ENCODE measurements at places on chromosomes 12 and 14.

- DNase-seq = no peak
Observed at GRCh38 chr12:11677752-11678151, 28.3 kb downstream of the ETV6 start.

- no peak for DNase-seq
Observed at GRCh38 chr12:43169115-43169681, 382.8 kb downstream of the ADAMTS20 start.

GRCh38 chr12:47166365-47166764, 86.6 kb upstream of the AMIGO2 start:
- no peak for DNase-seq

GRCh38 chr12:17577405-17577804, 512.6 kb downstream of the RERGL start:
- DNase-seq = no peak

DNA sequence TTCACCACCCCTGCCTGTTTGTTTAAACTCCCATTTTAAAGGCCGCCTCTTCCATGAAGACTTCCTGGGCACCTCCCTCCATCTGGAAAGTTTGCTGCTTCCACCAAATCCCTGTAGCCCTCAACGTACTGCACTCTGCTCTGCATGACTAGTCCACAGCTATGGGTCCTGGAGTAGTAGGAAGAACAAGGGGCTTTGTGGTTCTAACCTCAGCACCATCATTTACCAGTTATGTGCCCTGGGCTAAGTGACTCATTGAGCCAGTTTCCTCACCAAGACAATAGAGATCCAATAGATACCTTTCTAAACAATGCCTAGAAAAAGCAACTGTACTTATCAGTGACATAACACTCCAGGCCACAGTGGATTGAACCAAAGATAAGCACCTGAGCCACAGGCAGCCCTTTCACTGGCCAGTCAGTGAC, 8.5 kb upstream of the LTBP2 start:
- no peak for DNase-seq

DNA sequence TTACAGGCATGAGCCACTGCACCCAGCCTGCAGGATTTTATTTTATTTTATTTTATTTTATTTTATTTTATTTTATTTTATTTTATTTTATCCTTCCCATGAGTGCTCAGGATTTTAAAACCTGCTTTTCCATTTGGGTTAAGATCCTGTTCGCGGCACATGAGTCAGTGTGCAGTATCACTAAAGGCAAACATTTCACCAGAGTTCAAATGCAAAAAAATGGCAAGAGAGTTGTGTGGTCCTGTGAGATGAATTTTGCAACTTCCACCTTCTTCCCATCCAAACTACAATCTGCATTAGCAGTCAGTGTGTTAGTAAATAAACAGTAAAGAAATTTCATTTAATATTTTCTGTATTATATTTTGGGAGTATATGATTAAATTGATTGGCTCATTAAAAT, 29.0 kb downstream of the MOAP1 start:
- no peak for DNase-seq

- DNase-seq = no peak
Observed at GRCh38 chr12:71878208-71878607, 38.6 kb downstream of the TBC1D15 start.

DNA sequence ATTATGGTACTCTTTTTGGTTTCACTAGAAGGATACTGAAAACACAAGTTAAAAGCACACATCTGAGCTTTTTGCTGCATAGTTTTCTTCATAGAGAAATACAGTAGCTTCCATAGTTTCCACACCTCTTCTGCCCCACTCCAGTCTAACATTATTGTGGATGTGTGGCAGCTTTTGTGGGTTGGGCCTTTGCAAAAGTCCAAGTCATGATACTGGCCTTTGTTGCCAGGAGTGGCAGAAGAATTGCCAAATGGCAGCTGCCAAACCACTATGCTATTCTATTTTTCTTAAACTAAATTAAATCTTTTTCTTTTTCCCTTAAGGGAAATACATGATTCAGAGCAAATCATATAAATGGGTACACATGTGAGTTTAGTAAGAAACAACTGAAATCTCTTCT, 114.8 kb downstream of the PLEKHA5 start:
- DNase-seq = no peak

- DNase-seq = no peak
Observed at GRCh38 chr12:53214687-53215455, 7.8 kb upstream of the ITGB7 start.

DNA sequence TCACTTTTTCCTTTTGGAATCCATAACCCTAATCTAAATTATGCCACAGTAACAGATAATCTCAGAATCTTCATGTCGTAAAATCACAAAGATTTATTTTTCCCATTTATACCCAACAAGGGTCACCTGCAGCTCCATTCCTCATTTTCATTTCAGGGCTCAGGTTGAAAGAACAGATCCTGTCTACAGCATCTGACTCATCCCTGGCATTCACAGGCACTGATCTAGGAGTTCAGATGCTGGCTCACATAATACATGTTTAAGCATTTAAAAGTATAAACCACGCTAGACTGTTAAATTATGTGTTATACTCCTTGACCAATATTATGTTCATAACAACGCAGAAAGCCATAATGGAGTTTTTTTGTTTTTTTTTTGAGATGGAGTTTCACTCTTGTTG, 58.3 kb downstream of the STON2 start:
- no peak for DNase-seq

DNA sequence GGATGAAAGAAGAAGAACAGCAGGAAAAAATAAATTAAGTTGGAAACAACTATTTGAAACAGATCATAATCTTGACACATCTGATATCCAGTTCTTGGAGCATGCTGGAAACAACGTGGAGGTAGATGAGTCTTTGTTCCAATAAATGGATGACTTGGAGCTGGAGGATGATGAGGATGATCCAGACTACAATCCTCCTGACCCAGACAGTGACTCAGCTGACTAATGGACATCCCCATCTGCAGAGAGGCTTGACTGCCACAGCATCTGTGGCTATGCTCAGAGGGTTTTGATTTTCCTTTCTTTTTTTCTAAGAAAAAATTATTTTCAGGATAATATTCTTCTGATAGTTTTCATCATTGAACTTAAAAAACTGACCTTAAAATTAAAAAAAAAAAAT, 6.2 kb upstream of the ZDHHC17 start:
- DNase-seq = no peak

DNA sequence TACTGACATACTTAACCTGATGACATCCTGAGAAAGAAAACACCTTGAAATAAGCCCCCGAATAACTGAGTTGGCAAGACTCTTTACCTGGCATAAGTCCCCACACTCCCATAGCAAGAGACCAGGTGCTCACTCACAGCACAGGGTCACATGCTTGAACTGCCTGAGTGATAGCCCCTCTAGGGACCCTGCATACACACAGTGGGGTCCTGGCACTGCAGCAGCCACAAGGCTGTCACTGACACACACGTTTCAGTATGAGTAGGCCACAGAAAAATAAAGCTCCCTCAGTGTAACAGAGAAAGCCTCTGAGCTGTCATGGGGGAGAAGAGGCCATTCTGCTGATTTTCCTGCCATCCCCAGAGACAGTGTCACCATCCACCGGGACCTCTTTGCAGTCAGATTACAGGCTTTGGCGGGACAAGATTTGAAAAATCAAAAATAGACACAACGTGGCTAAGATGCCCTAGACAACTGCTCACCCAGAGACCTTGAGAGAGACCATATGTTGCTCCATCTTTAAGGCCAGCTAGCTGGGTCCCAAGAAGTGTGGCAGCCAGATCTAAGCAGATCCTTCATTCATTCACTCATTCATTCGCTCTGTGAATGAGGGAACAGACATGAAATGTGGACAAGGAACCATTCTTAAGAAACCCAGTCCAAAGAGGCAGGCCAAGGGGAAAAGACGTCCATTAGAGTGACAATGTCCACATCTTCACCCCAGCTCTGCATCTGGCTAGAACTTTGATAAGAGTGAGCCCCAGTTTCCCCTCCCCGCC, 1.6 kb downstream of the SCARB1 start:
- no peak for DNase-seq

GRCh38 chr14:105899071-105899641, 372.8 kb downstream of the TMEM121 start:
- no peak for DNase-seq

GRCh38 chr14:60968099-60968498, 12.8 kb downstream of the TRMT5 start:
- no peak for DNase-seq

GRCh38 chr12:8038659-8039114, 6.2 kb downstream of the FOXJ2 start:
- peak; percentile 17 for DNase-seq

DNA sequence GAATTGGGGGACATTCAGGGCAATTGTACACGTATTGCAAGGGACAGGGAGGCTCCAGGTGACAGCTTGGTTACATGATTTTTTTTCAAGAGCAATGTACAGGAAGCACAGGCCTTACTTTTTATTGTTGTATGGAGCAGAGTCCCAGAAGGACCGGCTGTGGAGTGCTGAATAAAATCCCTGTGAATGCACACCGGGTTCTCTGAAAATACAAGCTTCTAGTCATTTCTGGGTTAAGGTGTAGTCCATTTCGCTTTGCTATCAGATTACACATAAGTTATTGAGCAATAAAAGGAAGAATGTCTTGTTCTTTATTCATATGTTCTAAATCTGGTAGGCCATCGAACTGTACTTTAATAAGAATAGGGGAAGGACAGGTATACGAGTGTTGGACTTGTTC, 52.2 kb downstream of the PDE3A start:
- no peak for DNase-seq

DNA sequence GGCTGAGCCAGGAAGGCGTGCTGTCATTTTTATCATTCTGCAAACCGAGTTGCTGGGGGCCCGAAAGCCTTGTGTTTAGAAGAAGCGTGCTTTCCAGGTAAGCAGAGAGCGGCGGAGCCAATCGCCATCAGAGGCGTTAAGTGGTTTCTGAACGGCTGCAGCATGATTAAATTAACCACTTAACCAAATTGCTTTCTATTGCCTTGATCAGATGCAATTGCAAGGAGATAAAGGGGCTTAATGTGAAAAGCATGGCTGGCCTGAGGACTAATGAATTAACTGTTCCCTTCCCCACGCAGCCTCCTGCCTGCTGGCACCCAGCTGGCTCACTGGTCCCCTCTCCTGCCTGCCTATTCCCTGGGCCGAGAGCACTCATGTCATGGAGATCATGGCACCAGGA, 36.6 kb upstream of the CHGA start:
- no peak for DNase-seq

- no peak for DNase-seq
Observed at GRCh38 chr14:63492391-63492790, 50.8 kb downstream of the PPP2R5E start.

DNA sequence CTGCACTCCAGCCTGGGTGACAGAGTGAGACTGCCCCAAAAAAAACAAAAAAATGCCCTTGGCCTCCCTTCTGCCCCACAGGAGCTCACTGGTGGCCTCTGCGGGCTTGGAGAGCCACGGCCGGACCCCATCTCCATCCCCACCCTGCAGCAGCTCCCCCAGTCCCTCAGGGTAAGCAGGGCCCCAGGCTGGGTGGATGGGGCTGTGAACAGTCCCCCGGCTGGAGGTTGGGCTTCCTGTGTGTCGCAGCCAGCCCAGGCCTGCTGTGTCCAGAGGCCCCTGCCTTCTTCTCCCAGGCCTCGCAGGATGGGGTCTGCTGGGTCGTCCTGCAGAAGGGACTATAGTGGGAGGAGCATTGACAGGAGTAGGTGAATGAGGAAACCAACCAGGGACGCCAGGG, 15.4 kb upstream of the PUS1 start:
- DNase-seq = no peak

DNA sequence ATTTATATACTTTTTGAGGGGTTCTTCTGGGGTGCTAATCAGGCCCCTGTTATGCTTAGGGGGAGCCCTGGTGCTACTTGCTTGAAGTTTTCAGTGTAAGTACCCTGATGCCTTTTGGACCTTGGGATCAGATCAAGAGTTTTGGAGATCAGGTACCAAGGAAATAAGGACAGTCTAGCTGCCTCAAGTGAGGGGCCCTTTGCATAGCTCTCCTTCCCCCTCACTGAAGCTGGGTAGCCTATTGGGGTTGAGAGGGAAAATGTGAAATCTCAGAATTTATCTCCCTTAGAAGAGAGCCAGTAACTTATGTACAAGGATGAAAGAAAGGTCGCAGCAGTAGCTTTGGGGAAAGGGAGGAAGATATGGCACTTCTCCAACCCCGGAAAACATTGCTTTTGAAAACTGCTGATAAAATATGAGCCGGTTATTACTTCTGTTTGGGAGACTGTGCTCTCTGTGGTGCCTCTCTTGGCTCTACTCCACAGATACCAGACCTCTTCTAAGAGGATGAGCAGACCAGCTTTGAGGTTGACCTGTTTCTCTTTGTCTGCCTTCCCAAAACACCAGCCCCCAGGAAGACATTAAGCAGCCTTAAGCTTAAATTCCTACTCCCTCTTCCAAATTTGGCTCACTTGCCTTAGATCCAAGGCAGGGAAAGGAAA, 8.8 kb upstream of the AMHR2 start:
- no peak for DNase-seq

DNA sequence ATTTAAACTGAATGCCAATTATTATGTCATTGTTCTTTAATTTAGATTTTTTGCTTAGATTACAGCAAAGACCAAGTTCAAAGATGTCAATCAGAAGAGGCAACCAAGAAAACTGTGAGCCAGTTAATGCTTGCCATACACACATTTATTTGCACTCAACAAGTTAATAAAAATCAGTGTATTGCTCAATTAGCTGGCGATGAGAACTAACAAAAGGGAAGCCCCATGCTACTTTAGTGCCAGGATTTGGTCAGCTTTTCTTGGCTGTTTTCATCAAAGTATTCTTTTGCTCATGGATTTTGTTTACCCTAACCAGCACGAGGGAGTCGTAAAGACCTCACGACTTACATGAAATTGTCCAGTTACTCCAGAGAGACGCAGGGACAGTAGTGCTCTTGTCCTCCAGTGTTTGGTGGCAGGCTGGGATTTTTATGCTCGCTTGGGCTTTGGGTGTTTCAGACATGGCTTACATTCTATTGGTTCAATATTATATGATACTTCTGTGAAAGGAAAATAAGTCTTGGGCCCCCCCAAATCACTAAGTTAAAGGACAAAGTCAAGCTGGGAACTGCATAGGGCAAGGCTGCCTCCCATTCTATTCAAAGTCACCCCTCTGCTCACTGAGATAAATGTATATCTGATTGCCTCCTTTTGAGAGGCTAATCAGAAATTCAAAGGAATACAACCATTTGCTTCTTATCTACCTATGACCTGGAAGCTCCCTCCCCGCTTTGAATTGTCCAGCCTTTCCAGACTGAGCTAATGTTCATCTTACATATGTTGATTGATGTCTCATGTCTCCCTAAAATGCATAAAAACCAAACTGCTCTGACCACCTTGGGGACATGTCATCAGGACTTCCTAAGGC, 7.4 kb upstream of the B4GALNT1 start:
- DNase-seq = no peak

DNA sequence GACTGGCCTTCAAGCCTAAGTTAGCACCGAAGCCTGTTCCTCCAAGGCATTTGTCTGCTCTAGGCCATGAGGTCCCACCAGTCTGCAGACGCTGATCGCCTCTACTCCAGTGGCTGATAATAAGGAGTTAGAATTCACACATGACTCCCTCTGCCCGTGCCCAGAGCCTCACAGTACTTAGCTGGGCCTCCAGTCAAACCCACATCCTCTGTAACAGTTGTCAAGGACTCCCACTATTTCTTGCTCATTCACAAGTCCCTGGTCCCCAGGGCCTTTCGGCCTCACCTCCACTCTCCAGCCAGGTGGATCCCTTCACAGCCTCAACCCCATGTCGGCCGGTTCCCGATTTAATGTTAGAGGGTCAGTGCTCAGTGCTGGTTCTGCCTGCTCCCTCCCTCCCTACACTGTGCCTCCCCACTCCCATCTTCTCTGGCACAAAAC, 6.3 kb upstream of the KRT5 start:
- DNase-seq = no peak

Data from anterior cingulate cortex (tissue), 58 donors.